ENCODE measurements at places on chromosomes 12 and 14. TPM values are rescaled to one million over a fixed set of nuclear protein-coding genes. Genes with fewer than 3 reads are reported as not detected.

The KLRC4 gene
- not detected for total RNA-seq

The KRT79 gene
- not detected for total RNA-seq

The LRRIQ1 gene
- 0.22 TPM for total RNA-seq

The B4GALNT3 gene
- total RNA-seq = 43.4 TPM

The MAP3K12 gene
- 4.8 TPM for total RNA-seq

The GPR84 gene
- total RNA-seq = not detected

DNA sequence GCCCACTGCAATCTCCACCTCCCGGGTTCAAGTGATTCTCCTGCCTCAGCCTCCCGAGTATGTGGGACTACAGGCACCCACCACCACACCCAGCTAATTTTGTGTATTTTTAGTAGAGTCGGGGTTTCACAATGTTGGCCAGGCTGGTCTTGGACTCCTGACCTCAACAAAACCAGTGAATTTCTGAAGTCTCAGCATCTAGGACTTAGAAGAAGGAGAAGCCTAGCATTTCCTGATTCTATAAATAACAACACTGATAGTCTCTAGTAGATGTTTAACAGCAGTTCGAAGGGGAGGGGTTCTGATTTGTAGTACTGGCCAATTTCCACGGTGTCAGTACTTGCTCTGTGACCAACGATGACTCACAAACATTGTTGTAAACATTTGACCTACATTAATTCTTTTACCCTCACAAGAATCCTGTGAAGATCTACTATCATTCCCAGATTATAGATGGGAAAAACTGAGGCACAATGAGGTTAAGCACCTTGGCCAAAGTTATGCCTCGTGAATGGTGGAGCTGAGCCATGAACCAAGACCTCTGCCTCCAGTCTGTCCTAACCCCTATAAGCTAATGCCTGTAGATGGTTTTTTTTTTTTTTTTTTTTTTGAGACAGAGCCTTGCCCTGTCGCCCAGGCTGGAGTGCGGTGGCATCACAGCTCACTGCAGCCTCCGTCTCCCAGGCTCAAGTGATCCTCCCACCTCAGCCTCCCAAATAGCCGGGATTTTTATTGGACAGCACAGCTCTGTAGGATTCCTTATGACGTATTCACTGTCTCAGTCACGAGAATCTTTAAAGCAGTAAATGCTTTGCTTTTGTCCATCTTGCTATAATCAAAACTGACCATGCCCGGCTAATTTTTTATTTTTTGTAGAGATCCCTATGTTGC, 5.2 kb downstream of the P2RX4 start:
- H3K27ac ChIP-seq = peak overlapping the region; percentile 66
- H3K36me3 ChIP-seq = peaks cover 10% of the 10 kb centered on the region
- H3K4me3 ChIP-seq = no peak overlapping the region
- no peak for DNase-seq

DNA sequence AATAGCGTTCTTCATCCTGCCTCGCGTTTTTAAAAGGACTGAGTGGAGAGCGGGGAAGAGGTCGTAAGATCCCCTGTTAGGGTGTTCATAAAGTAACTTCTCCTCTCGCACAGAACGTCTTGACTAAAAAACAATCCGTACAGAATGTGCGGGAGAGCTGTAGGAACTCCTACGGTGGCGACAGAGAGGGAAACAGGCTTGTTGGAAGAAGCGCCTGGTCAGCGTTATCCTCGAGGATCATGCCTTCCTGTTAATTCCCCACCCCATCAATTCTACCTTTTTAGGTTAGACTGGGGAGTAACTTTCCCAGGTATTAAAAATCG, 399 bp upstream of the WASHC4 start:
- H3K27ac ChIP-seq = peak overlapping the region; percentile 98
- H3K36me3 ChIP-seq = peaks cover 7% of the 10 kb centered on the region
- peaks cover 51% of the 10 kb centered on the region for H3K4me1 ChIP-seq
- H3K4me3 ChIP-seq = peak overlapping the region; percentile 90

- peak overlapping the region; percentile 86 for H3K27ac ChIP-seq
- DNase-seq = no peak
- H3K4me3 ChIP-seq = peak overlapping the region; percentile 27
- no peaks in the 10 kb centered on the region for H3K36me3 ChIP-seq
Observed at GRCh38 chr14:72830786-72831594, 62.9 kb downstream of the DPF3 start.

GRCh38 chr12:72295744-72296143, 23.6 kb downstream of the TRHDE start:
- H3K27ac ChIP-seq = no peak overlapping the region
- H3K4me1 ChIP-seq = no peaks in the 10 kb centered on the region
- H3K36me3 ChIP-seq = no peaks in the 10 kb centered on the region
- no peak for DNase-seq
- H3K4me3 ChIP-seq = no peak overlapping the region

DNA sequence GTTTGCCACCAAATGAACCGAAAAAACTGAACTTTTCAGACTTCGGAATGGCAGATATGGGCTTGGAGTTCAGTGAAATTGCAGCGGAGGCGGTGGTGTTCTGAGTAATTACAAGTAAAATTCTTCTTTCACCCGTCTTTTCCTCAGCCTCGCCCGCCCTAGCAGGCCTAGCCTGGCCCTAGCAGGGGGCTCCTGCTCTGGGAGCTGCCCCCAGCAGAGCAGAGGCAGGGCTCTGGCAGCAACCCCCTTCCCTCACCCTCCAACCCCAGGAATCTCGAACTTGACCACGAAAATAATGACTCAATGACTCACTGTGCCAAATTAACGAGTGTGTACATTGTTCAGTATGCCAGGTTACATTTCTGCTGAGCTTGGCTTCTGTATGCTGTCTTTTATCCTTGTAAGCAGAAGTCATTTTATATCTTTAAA, 1.1 kb downstream of the PAPLN start:
- peaks cover 94% of the 10 kb centered on the region for H3K27me3 ChIP-seq
- H3K36me3 ChIP-seq = no peaks in the 10 kb centered on the region
- H3K4me1 ChIP-seq = peaks cover 43% of the 10 kb centered on the region
- H3K27ac ChIP-seq = no peak overlapping the region

GRCh38 chr12:22860926-22861325, 236.0 kb downstream of the ETNK1 start:
- H3K36me3 ChIP-seq = no peaks in the 10 kb centered on the region
- no peak overlapping the region for H3K4me3 ChIP-seq
- no peak for DNase-seq
- no peak overlapping the region for H3K27ac ChIP-seq
- peaks cover 5% of the 10 kb centered on the region for H3K27me3 ChIP-seq
- H3K4me1 ChIP-seq = no peaks in the 10 kb centered on the region

- DNase-seq = no peak
- no peaks in the 10 kb centered on the region for H3K36me3 ChIP-seq
- H3K4me1 ChIP-seq = peaks cover 94% of the 10 kb centered on the region
- peak overlapping the region; percentile 93 for H3K27ac ChIP-seq
- no peak overlapping the region for H3K4me3 ChIP-seq
Observed at GRCh38 chr14:105333020-105333490, 18.5 kb downstream of the PACS2 start.

DNA sequence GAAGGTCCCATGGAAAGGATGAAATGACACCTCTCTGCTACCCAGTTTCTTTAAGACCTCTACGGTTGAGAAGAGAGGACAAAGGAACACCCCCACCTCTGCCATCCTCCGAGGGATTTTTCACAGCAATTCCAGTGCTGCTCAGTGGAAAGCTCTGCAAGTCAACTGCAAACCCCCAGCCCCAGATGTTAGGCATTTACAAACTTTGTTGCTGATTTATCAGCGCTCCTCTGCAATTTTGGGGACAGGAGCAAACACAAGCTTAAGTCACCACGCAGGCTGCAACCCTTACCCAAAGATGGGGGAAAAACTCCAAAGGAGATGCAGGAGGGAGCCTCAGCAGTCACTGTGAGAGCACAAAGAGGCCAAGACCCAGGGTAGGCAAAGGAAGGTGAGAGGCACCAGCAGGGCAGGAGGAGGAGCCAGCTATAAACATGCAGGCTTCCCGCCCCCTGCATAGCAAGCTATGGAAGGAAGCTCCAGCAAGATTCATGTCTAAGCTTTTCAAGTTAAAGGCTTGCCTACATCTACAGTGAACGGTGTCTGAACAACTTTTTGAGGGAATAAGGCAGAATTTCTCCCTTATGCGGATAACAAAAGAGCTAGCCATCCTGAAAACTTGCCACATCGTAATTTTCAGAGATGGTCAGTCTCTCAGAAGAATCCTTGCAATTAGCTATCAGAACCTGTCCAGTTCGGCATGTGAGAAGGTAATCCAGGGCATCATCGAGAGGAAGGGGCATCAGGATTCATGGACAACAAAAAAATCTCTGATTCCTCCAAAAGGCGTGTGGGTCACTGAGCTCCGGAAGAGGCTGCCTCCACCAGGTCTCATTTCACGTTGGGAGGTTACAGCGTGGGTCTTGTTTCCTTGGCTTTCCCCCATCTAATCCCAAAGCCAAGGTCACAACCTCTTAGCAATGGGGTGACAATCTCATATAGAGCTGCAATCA, 3.9 kb downstream of the CTDSP2 start:
- H3K27me3 ChIP-seq = no peaks in the 10 kb centered on the region
- peaks cover 96% of the 10 kb centered on the region for H3K4me1 ChIP-seq
- peaks cover 8% of the 10 kb centered on the region for H3K36me3 ChIP-seq
- peak overlapping the region; percentile 100 for H3K27ac ChIP-seq

DNA sequence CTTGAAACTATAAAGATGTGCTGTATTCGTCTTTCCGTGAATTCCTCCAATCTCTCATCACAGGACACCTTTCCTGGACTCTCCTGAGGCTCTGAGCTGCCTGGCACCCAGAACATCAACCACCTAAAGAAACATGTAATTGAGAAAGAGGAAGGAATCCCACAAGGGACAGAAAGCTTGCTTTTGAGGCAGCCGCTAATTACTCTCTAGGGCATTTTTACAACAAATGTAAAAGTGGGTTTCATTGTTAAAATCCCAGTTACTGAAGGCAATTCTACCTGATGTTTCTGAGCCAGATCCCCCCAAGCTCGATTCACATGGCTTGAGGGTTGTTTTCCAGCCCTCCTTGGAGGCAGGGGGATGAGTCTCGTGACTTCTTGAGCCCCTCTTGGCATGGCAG, 238.5 kb upstream of the LHX5 start:
- no peak overlapping the region for H3K27ac ChIP-seq
- H3K4me1 ChIP-seq = no peaks in the 10 kb centered on the region
- H3K36me3 ChIP-seq = no peaks in the 10 kb centered on the region

GRCh38 chr12:43942379-43942778, 106.5 kb downstream of the TMEM117 start:
- no peaks in the 10 kb centered on the region for H3K4me1 ChIP-seq
- no peak for DNase-seq
- no peak overlapping the region for H3K4me3 ChIP-seq
- H3K36me3 ChIP-seq = no peaks in the 10 kb centered on the region
- no peak overlapping the region for H3K27ac ChIP-seq

GRCh38 chr12:52971679-52972329, 22.9 kb downstream of the KRT18 start:
- no peak overlapping the region for H3K27ac ChIP-seq
- peaks cover 24% of the 10 kb centered on the region for H3K27me3 ChIP-seq
- no peak for DNase-seq
- no peaks in the 10 kb centered on the region for H3K36me3 ChIP-seq
- no peak overlapping the region for H3K4me3 ChIP-seq
- H3K4me1 ChIP-seq = peaks cover 10% of the 10 kb centered on the region

DNA sequence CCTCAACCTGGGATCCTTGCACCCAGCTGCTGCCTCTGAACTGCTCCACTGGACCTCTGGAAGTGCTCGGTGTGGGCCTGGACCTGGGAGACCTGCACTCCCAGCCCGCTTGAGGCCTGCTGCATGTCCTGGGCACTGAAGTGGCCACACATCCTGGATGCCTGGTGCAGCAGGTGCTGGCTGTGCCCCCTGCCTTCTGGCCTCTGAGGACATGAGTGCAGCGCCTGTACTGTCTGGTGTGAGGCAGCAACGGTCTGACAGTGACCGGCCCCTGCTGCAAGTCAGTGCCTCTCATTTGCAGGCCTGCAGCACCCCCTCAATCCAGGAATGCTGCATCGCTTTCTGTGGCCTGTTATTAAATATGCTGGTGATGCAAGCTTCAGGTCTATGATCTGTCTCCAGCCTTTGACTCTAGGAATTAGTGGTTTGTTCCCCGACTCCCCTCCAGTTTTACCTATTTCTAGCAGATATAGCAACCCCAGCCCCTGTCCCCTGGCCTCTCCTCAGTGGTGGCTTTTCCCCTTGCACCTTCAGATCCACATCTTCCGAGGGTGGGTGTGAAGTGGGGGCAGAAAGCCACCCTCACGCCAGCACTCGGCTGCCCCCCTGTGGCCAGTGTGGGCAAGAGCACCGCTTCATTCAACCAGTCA, 3.6 kb downstream of the SMIM41 start:
- peaks cover 38% of the 10 kb centered on the region for H3K27me3 ChIP-seq
- H3K4me3 ChIP-seq = no peak overlapping the region
- H3K36me3 ChIP-seq = peaks cover 4% of the 10 kb centered on the region
- peak overlapping the region; percentile 80 for H3K27ac ChIP-seq
- H3K4me1 ChIP-seq = peaks cover 34% of the 10 kb centered on the region

- no peak for DNase-seq
- no peaks in the 10 kb centered on the region for H3K36me3 ChIP-seq
- no peak overlapping the region for H3K4me3 ChIP-seq
- no peaks in the 10 kb centered on the region for H3K27me3 ChIP-seq
- no peaks in the 10 kb centered on the region for H3K4me1 ChIP-seq
Observed at GRCh38 chr12:97209997-97210396, 252.6 kb upstream of the RMST start.

DNA sequence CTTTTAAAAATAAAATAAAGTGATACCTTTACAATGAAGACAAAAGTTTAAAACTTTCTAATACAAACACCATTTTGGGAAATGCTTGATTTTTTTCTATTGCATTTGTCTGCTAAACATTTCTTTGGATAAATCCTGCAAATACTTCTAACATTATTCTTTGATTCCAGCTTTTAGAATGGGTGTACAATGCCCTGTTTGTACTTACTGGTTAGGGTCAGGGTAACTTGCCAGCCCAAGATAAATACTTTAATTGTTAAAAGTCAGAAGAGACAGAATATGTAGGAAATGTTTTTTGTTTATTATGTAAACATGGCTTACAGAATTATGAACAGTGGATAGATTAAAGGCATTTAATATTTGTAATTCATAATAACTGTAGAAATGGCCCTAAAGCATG, 60.5 kb downstream of the WASHC4 start:
- no peak for DNase-seq
- H3K27ac ChIP-seq = no peak overlapping the region
- peaks cover 79% of the 10 kb centered on the region for H3K36me3 ChIP-seq

GRCh38 chr14:65222440-65222858, 120.1 kb upstream of the MAX start:
- H3K4me3 ChIP-seq = no peak overlapping the region
- H3K36me3 ChIP-seq = no peaks in the 10 kb centered on the region
- peak; percentile 28 for DNase-seq
- H3K27ac ChIP-seq = no peak overlapping the region

GRCh38 chr12:68958322-68958721, 25.4 kb upstream of the CPM start:
- H3K36me3 ChIP-seq = no peaks in the 10 kb centered on the region
- no peak overlapping the region for H3K27ac ChIP-seq
- no peaks in the 10 kb centered on the region for H3K4me1 ChIP-seq
- DNase-seq = no peak

- peaks cover 88% of the 10 kb centered on the region for H3K27me3 ChIP-seq
- no peak overlapping the region for H3K4me3 ChIP-seq
- no peaks in the 10 kb centered on the region for H3K4me1 ChIP-seq
- no peaks in the 10 kb centered on the region for H3K36me3 ChIP-seq
- no peak overlapping the region for H3K27ac ChIP-seq
- no peak for DNase-seq
Observed at GRCh38 chr12:132395192-132395907, 66.0 kb upstream of the GALNT9 start.

- no peak overlapping the region for H3K4me3 ChIP-seq
- peak overlapping the region; percentile 21 for H3K27ac ChIP-seq
- peaks cover 14% of the 10 kb centered on the region for H3K4me1 ChIP-seq
- peak; percentile 56 for DNase-seq
Observed at GRCh38 chr14:92649934-92650545, 98.4 kb downstream of the LGMN start.

GRCh38 chr12:63307849-63308248, 156.8 kb upstream of the AVPR1A start:
- no peak overlapping the region for H3K4me3 ChIP-seq
- H3K27ac ChIP-seq = peak overlapping the region; percentile 68
- no peaks in the 10 kb centered on the region for H3K36me3 ChIP-seq
- no peak for DNase-seq
